GM20000 (cell line): ENCODE measurements at places on chromosomes 7 and 10.

GRCh38 chr10:14692344-14693076 lies 82.2 kb downstream of the FAM107B start:
- DNase-seq: no peak

- DNase-seq: no peak
Measured at GRCh38 chr10:14545827-14546226, 215.1 kb upstream of the FRMD4A start.

DNA sequence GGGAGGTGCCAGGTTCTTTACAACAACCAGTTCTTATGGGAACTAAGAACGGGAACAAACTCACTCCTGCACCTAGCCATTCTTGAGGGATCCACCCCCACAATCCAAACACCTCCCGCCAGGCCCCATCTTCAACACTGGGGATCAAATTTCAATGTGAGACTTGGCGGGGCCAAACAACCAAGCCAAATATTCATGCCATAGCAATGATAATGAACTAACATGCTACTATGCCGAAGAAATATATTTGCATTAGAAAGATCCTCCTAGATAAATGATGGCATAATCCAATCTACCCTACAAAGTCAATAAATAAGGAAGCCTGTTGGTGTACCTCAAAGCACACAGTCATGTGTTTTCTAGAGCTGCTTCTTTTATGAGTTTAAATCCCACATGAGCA lies 57.6 kb downstream of the CCDC71L start:
- no peak for DNase-seq

DNA sequence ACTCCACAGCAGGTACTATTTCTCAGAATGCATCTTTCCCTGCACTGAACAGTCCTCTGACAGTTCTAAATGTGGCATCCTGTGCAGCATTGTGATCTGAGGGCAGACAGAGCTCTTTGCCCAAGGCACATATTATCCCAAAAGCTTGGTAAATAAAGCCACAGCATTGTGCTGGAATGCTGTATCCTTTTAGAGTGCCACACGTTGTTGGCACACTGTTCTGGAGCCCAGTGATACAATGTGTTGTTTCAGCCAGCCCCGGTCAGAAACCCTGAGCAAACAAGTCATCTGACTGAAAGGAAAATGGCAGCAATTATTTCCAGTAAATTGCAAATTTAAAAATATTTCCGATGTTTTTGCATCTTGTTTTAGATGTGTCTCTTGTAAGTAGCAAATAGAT lies 45.4 kb downstream of the NAMPT start:
- DNase-seq: no peak

DNA sequence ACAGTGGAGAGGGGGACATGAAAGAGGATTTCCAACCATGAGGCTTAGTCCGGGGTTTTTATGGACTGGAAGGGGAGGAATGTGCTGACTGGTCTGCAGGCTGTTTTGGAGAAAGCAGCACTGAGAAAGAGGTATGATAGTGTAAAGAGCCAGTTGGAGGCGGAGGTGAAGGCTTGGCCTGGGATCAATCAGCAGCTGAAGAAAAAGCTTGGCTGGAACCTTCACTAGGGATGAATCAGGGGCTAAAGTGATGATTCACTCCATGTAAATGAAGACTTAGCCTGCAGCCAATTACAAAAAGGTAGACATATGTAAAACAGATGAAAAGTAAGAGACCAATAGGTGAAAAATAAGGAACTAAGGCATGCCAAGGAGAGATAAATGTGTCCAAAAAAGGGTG lies 1382.6 kb downstream of the GATA3 start:
- no peak for DNase-seq

GRCh38 chr10:98463976-98464754 lies 17.4 kb upstream of the HPS1 start:
- no peak for DNase-seq

GRCh38 chr10:33192190-33192589 lies 142.3 kb downstream of the NRP1 start:
- no peak for DNase-seq

- no peak for DNase-seq
Measured at GRCh38 chr10:119135513-119135881, 30.0 kb downstream of the SFXN4 start.

DNA sequence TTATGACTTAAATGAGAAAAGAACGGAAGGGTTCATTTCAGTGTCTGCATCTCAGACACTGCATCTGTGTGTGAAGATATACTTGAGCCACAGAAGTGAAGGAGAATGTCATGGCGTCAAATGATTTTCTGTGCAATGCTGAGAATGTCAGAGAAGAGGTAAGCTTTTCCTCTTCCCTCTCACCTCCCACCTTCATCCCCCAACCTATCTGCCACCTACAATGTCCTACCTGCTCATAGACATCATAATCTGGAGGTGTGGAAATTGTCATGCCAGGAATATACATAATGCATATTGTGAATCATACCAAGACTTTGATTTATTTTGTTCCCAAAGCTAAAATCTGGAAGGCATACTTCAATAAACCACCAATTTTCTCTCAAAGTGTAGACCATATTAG lies 53.7 kb downstream of the CTTNBP2 start:
- DNase-seq: no peak

GRCh38 chr7:142785841-142786250 lies 15.1 kb downstream of the PRSS2 start:
- DNase-seq: no peak
